ENCODE measurements at places on chromosomes 3 and 15.

DNA sequence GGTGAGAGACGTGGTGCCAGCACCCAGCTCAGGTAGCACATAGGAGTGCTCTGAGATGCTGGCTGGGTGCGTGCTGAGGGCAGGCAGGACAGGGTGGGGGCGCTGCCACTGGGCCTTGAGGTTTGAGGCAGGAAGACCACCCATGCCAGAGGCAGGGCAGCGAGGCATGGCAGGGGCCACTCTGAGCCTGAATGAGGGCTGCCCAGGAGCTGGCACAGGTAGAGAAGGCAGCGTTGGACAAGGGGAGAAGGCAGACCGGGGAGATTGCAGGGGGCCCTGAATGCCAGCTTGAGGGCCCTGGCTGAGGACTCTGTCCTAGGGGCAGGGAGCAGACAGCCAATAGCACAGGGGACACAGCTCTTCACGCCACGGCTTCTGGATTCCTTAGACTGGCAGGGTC lies 50.2 kb downstream of the ADAMTS7 start:
- DNase-seq, result no peak

- DNase-seq, result no peak
These were observed 28.1 kb downstream of the ARHGEF26 start for GRCh38 chr3:154149286-154149685.

DNA sequence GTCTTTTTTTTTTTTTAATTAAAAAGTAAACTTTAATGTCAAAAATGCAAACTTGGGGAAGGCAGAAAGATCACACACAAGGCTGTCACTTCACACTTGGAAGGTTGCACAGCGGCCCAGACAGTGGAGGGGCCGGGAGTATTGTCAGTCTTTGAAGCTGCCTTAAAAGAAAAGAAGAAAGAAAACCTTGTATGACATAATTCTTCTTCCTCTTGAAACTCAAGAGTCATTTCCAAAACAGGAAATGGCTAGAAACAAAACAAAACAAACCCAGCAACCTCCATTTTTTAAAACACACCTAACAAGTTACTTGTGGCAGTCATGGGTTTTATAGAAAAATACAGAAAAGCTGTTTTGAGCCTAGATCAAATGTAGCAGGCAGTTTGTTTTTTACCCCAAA lies 68.1 kb upstream of the MAGI1 start:
- DNase-seq, result no peak

DNA sequence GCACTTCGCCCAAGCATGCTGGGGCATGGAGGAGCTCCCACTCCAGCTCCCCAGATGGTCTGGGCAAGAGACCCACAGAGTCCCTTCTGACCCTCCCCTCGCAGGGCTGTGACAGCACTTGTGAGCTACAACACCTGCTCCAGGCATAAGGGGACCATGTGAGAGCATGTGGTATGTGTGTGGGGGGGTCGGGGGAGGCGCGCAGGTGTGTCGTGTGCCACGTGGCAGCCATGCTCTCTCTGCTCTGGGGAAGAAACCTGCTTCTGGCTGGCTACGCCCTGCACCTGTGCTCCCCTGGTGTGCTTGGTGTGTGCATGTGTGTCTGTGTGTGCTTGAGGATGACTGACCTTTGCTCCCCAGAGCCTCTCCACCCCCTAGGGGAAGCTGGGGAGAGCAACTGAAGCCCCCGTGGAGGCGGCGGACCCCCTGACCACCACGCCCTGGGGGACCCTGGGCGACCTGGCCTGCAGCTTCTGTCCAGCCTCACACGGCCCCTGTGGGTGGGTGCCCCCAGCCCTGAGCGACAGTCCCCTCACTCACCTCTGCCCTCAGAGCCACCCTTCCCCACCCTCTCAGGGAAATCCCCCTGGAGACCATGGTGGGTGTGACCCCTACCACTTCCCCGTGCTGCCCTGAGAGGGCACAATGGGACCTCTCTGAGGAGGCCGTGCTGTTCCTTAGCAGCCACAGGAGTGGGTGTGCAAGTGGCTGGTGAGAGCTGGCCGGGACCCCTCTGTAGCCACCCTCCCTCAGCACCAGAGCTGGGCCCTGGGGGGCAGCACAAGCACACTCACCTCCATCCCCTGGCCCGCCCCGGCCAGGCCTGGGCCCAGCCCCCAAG lies 16.6 kb upstream of the SEC13 start:
- DNase-seq, result no peak

DNA sequence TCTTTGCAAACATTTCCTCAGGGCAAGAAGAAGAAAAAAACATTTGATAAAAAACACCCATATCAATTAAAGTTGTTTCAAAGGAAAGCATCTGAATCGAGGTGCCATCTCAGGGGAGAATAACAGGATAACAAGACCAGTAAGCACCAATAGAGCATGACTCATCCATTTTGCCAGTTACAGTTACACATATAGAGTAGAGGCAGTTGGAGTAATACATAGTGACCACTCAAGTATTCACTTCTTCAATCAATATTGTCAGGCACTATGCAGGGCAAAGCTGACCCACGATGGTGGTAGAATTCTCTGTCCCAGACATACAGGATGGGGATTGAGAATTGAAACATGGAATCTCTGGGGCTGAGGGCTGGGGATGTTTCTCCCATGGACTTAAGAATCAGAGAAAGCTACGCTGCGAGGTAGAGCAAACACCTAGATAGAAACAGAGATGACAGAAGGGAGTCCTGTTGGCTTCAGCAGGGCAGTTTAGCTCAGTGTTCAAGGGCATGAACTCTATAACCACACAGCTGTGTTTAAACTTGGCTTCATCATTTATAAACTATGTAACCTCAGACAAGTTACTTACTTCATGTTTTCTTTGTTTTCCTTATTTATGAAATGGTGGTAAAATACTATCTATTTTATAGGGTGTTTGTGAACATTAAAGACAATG lies 186.4 kb upstream of the NANOGP8 start:
- no peak for DNase-seq

GRCh38 chr3:113660458-113660857 lies 36.0 kb downstream of the USF3 start:
- no peak for DNase-seq

GRCh38 chr15:25242957-25243799 lies 195.6 kb downstream of the UBE3A start:
- DNase-seq, result no peak
